ENCODE measurements at places on chromosomes 2 and 18. TPM values are rescaled to one million over a fixed set of nuclear protein-coding genes. Genes with fewer than 3 reads are reported as not detected.

The MAT2A gene
- 264 TPM for total RNA-seq

DNA sequence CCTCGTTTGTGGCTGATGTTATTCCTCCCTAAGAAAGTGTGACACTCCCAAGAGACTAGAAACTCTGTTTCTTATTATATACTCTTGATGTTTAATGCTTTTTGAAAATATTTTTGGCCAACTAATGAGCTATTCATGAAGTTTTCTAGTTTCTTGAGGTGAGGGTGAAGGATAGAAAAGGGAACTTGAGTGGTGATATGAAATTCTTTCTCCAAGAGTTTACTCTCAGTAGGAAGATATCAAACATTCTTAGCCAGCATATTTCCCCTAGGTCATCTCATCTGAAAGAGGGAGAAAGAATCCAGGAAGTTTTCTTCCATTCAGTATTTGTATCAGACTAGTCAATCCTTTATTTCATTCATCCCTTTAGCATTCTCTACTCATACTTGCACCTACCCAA, 95.7 kb downstream of the MAP3K20 start:
- no peak for DNase-seq
- no peaks in the 10 kb centered on the region for H3K36me3 ChIP-seq
- H3K27me3 ChIP-seq: no peaks in the 10 kb centered on the region
- H3K4me1 ChIP-seq: no peaks in the 10 kb centered on the region

The NCKAP5 gene
- total RNA-seq: not detected

The MOCOS gene
- 0.47 TPM for total RNA-seq

- H3K36me3 ChIP-seq: no peaks in the 10 kb centered on the region
- H3K27ac ChIP-seq: no peak overlapping the region
- DNase-seq: no peak
- peaks cover 3% of the 10 kb centered on the region for H3K4me1 ChIP-seq
- H3K4me3 ChIP-seq: no peak overlapping the region
Measured at GRCh38 chr2:49936965-49937364, 782.6 kb upstream of the FSHR start.

The LHCGR gene
- not detected for total RNA-seq

DNA sequence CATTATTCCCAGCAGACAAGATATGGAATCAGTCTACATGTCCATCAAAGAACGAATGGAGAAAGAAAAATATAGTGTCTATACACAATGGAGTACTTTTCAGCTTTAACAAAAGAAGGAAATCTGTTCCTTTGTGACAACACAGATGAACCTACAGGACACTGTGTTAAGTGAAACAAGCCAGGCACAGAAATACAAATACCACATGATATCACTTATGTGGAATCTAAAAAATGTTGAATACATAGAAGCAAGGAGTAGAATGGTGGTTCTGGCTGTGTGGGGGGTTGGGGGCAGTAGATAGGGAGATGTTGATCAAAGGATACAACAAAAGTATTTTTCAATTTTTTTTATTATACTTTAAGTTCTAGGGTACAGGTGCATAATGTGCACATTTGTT, 347.7 kb upstream of the MAP2 start:
- H3K4me3 ChIP-seq: no peak overlapping the region
- no peak overlapping the region for H3K27ac ChIP-seq
- no peak for DNase-seq

The GALNT13 gene
- total RNA-seq: 0.55 TPM
